ENCODE measurements at places on chromosomes 7 and 10. TPM values are rescaled to one million over a fixed set of nuclear protein-coding genes. Genes with fewer than 3 reads are reported as not detected.

DNA sequence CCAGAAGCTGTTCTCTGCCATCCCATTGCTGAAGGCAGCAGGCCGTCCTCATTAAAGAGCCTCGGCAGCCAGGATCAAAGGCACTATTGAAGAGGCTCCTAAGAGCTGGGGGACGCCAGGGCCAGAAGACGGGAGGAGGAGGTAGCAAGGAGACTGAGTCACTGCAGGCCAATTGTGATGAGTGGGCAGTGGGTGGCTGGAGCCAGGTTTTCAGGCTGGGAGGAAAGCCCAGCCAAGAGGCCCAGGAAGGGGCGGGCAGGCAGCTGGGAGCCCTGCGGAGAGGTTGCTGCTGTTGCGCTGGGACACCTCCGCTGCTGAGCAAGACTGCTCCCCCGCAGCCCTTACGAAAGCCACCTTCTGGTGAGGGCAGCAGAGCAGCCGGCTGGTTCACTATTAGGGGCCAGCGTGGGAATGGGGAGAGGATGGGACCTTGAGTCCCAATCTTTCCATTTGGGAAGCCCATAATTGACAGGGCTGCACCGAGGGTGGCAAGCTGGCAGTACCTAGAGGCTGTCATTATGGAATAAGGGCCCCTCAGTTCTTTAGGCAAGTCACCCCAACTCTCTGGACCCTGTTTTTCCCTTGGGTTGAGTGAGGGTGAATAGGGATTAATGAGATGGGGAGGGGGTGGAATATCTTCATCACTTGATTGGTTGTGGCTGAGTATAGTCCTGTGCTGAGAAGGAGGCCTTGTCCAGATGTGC lies 48.4 kb downstream of the UNC5B start:
- DNase-seq, result peak; percentile 93
- no peaks in the 10 kb centered on the region for H3K27me3 ChIP-seq
- peak overlapping the region; percentile 90 for H3K27ac ChIP-seq
- peaks cover 46% of the 10 kb centered on the region for H3K4me1 ChIP-seq
- H3K36me3 ChIP-seq, result no peaks in the 10 kb centered on the region

- no peak overlapping the region for H3K27ac ChIP-seq
- H3K4me3 ChIP-seq, result no peak overlapping the region
- no peaks in the 10 kb centered on the region for H3K4me1 ChIP-seq
- no peak for DNase-seq
- H3K36me3 ChIP-seq, result no peaks in the 10 kb centered on the region
These were observed 130.6 kb downstream of the EBF3 start for GRCh38 chr10:129833468-129833950.

Gene SDK1
- 1.5 TPM for total RNA-seq

DNA sequence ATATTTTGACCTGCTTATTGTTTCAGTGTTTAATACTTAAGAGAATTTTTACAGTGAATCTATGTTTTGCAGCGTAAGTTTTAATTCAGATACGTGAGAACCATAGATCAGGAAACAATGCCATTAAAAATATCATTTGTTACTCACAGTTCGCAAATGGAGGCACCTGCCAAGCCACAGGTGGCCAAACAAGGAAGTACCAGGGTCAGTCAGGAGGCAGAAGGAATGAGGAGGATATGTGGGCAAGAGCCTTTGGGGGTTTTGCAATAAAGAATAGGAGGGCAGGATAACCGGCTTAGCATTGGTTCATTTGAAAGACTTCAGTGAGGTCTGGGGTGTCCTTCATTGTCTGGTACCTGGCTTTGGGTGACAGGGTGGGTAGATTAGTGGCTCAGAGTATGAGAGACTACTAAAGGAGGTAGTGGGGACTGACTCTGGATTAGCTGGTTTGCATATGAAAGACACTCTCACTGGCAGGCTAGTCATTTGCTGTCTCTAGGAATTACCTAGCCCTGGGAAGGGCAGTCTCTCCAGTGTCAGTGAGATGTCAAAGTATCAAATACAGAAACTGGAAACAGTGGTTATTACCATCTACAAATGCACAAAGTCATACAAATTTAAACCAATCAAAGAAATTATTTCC lies 132.2 kb upstream of the CAV2 start:
- no peak overlapping the region for H3K4me3 ChIP-seq
- H3K4me1 ChIP-seq, result peaks cover 9% of the 10 kb centered on the region
- no peak overlapping the region for H3K27ac ChIP-seq
- peaks cover 7% of the 10 kb centered on the region for H3K36me3 ChIP-seq
- DNase-seq, result no peak
- no peaks in the 10 kb centered on the region for H3K27me3 ChIP-seq

DNA sequence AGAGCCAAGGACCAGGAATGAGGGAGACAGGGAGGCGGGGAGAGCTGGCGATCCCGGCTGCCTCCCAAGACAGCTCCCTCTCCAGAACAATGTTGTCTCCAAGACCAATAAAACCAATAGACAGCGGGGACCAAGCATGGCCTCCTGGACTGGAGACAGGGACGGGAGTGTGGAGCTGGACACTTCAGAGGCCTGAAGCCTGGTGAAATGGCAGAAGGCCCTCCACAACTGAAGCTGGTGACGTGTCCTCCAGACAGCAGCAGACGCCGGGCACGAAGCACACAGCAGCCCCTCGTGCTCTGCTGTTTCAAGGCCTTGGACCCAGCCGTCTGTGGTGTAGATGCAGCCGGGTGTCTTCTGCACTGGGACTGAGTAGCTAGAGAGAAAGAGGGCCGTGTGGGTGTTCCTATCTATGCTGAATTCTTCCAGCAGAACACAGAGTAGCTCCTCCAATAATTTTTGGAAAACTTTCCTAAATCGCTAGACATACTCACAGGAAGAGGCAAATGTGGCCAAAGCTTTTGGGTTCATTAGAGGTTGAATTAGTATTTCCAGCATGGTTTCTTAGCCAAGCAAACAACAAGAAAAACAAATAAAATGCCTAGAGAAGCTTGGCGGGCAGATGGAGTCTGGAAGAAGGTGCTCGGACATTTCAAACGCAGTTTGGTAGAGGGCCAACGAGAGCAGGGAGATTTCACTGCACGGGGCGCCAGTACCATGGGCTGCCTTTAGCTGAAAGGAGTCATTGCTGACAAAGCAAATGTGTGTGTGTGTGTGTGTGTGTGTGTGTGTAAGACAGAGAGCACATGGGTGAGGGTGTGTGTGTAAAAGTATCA lies 570.4 kb downstream of the TCERG1L start:
- no peak overlapping the region for H3K4me3 ChIP-seq
- H3K27ac ChIP-seq, result no peak overlapping the region
- no peaks in the 10 kb centered on the region for H3K4me1 ChIP-seq
- no peaks in the 10 kb centered on the region for H3K27me3 ChIP-seq
- H3K36me3 ChIP-seq, result no peaks in the 10 kb centered on the region

Gene ARMC3
- not detected for total RNA-seq

DNA sequence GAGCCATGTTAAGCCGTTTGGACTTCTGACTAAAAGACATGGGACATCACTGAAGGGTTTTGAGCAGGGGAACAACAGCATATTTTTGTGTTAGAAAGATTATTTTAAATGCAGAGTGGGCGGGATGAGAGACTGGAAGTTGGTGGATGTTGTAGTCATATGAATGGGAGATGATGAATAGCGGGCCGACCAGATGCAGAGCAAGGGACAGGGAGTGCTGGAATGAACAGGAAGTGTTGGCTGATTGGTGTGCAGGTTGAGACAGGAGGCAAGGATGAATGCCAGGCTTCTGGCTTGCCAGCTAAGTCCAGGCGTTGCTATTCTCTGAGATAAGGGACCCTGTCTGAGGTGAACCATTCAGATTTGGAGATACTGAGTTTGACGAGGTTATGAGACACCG lies 38.0 kb downstream of the GAD2 start:
- H3K4me1 ChIP-seq, result peaks cover 10% of the 10 kb centered on the region
- H3K4me3 ChIP-seq, result no peak overlapping the region
- peak; percentile 8 for DNase-seq
- no peak overlapping the region for H3K27ac ChIP-seq
- peaks cover 6% of the 10 kb centered on the region for H3K36me3 ChIP-seq

- peaks cover 12% of the 10 kb centered on the region for H3K4me1 ChIP-seq
- no peaks in the 10 kb centered on the region for H3K27me3 ChIP-seq
- DNase-seq, result no peak
- no peak overlapping the region for H3K4me3 ChIP-seq
- no peaks in the 10 kb centered on the region for H3K36me3 ChIP-seq
These were observed 131.7 kb upstream of the PRSS58 start for GRCh38 chr7:142389544-142389943.

Gene CCL26
- not detected for total RNA-seq

DNA sequence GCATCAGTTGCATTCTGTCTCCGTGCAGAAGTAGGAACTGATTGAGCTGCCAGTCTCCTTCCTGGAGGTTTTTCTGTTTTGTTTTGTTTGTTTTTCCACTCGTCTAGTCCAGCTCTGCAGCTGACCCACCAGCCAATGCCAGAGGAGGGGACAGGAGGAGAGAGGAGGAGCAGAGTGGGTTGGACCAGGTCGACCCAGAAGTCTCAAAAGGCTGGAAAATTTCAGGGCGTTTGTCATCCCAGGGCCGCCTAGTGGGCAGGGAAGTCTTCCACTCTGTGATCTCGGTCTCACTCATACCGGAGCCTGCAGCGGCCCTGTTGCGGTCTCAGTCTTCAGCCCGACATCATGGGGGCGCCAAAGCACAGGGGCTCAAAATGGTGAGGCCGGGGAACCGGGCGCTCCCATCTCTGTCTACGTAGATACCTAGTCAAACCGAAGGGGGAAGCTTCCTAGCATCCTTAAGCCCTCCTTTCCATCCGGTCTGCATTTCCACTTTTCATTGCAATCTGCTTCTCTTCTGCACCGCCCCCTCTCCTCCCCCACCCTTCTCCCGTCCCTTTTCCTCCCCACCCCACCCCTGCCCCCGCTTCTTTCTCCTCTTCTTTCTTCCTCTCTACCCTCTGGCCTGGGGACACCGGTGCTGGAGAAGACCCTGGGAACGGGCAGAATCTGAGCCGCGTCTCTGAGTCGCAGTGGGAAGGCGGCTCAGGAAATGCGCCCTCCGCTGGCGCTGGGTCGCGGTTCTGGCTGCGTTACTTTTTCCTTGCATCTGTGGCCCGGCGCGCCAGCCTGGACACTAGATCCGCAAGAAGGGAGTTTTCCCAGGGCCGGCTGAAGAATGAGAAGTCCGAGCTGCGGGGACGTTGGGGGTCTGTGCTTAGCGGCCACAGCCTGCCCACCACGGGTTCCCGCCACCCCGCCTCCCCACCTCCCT lies 16.2 kb upstream of the PAX2 start:
- H3K4me1 ChIP-seq, result peaks cover 7% of the 10 kb centered on the region
- no peak overlapping the region for H3K4me3 ChIP-seq
- no peak overlapping the region for H3K27ac ChIP-seq
- no peak for DNase-seq
- peaks cover 60% of the 10 kb centered on the region for H3K27me3 ChIP-seq

DNA sequence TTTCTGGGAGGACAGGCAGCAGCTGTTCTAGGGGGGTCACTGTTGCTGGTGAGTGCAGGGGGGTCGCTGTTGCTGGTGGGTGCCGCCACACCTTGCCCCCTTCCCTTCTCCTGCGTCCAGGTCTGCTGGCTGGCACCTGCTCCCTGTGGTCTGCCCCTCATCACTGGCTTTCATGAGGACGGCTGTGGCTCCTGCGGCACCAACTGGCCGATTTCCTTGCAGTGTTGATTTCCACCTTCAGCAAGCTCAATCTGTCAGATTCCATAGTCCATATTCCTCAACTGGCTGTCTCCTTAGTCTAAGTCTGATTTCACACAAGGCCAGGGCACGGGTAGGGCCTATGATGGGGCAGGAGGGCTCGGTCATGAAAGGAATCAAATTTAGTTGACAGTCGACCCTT lies 23.4 kb upstream of the GRB10 start:
- peaks cover 10% of the 10 kb centered on the region for H3K4me1 ChIP-seq
- no peak for DNase-seq
- no peak overlapping the region for H3K4me3 ChIP-seq
- H3K36me3 ChIP-seq, result no peaks in the 10 kb centered on the region

Measured in MCF 10A (cell line).